ENCODE measurements at places on chromosomes 2 and 18.

GRCh38 chr2:128755695-128756364, 437.2 kb upstream of the HS6ST1 start:
- DNase-seq, result no peak

DNA sequence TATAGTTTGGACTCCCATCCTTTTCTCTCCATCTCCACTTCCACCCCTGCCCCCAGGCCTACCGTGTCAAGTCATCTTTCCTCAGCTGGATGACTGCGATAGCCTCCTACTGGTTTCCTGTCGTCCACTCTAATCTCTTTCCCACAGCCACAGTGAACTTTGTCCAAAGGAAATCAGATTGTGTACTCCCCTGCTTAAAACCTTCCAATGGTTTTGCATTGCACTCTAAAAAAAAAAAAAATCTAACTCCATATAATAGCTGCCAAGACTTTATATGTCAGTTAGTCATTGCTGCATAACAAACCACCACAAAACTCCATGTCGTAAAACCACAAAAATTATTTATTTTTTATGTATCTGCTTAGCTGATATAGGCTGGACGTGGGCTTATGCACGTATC, 160.2 kb upstream of the CCDC68 start:
- DNase-seq, result no peak

GRCh38 chr18:36692921-36693332, 135.9 kb downstream of the TPGS2 start:
- no peak for DNase-seq

DNA sequence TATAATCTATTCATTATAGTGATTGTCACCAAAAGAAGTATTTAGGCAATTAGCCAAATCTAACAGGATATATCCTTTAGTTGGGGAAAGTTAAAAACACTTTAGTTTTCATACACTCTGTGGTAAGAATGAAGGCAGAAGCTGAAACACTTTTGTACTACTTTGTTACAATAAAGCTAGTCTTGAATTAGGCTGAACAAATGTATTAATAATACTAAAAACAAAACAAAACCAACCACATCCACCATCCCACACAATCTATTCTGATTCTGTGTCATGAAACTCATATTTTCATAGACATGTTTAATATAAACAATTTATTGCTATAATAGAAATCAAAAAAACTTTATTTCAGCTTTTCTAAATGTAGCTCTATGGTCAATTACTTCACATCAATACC, 508.8 kb downstream of the ZEB2 start:
- no peak for DNase-seq

GRCh38 chr2:240593703-240594451, 7.3 kb downstream of the CAPN10 start:
- DNase-seq, result no peak

GRCh38 chr2:20577495-20578235, 73.2 kb downstream of the HS1BP3 start:
- no peak for DNase-seq

- DNase-seq, result no peak
Observed at GRCh38 chr18:43789234-43790000, 512.1 kb upstream of the SYT4 start.

- DNase-seq, result no peak
Observed at GRCh38 chr18:9328776-9329175, 5.8 kb upstream of the TWSG1 start.

- no peak for DNase-seq
Observed at GRCh38 chr2:84768840-84769239, 112.0 kb downstream of the TRABD2A start.

GRCh38 chr2:54549430-54549829, 93.3 kb downstream of the SPTBN1 start:
- DNase-seq, result no peak

All from CD4-positive, alpha-beta T cell treated with Interleukin-1 beta for 1 hour (primary cell).